ENCODE measurements at places on chromosomes 11 and 22.

GRCh38 chr22:41976070-41976901 lies 7.0 kb downstream of the SEPTIN3 start:
- DNase-seq = peak; percentile 79

GRCh38 chr11:108975641-108976071 lies 310.8 kb downstream of the DDX10 start:
- no peak for DNase-seq

DNA sequence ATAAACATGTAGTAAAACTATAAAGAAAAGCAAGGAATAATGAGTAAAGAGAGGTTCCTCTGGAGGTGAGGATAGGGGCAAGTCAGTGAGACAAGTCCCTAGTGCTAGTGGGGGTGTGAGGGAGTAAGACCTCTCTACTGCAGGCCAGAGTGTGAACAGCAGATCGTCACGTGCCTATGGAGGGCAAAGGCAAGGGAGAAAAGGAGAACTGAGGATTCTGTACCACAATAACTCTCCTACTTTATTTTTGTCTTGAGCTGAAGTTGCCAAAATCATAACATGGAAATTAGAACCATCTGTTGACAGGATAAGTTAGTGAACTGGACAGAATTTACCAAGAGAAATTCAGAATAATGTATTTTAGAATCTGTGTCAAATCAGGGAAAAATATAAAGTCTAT lies 77.6 kb downstream of the ENTHD1 start:
- DNase-seq = no peak

GRCh38 chr11:5335170-5335569 lies 8.2 kb downstream of the OR51B5 start:
- no peak for DNase-seq

DNA sequence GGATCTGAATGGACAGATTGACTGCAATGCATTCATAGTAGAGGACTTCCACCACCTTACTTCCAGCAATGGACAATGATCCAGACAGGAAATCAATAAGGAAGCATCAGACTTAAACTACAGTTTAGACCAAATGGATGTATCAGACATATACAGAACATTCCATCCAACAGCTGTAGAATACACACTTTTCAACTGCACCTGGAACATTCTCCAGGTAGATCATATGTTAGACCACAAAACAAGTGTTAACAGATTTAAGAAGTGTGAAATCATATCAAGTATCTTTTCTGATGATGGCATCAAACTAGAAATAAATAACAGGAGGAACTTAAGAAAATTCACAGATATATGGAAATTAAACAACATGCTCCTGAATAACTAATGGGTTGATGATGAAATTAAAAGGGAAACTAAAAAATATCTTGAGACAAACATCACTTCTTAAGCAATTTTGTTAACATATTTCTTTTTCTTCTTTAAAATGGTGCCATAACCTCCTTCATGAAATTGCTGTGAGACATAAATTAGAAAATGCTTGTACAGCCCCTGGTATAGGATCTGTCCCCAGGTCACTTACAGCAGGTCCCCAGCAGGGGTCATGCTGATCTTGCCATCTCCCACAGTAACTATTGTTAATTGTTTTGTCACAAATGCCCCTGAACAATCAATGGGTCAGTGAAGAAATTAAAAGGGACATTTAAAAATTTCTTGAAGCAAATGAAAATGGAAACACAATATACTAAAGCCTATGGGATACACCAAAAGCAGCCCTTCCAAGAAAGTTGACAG lies 100.0 kb upstream of the OR4B1 start:
- no peak for DNase-seq

DNA sequence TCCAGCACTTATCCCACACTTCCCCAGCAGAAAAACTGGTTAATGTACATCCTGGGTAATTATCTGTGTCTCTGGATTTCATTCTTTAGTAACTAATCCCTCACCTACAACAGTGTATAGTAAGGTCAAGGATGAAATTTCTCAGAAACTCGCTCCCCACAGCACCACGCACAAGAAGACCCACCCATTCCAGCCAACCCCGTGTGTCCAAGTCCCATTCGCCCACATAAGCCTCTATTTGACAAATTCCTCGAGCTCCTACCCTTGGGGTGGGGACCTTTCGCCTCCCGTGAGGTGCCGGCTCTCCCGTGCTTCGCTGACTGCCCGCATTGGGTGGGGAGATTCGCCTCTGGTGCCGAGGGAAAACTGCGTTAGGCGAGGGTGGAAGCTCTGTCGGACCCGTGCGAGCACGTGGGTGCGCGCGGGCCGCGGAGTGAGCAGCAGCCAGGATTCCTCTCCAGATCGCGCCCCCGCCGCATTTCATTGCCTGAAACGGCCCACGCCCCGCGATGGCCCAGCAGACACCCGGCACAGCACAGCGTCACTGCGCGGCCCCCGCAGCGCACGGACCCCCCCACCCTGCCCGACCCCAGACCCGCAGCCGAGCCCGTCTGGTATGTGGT lies 866 bp downstream of the EXPH5 start:
- peak; percentile 56 for DNase-seq

DNA sequence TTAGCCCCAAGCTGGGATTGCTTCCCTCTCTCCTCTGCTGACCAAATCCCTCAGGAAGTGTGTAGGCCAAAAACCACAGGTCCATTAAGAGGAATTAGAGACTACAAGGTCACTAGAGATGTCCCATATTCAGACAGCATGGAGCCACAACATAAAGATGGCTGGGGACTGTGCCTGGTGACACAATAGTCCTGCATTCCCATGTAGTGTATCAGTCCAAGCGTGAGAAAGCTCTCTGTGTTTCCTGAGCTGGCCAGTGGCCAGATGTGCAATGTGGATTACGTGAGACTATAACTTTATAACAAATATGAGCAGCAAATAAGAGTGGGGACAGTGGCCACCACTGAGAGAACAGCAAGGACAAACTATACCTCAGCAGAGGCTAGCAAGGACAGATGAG lies 7.6 kb upstream of the MS4A10 start:
- no peak for DNase-seq

- no peak for DNase-seq
These were observed 94.2 kb downstream of the ABTB2 start for GRCh38 chr11:34263441-34264091.

DNA sequence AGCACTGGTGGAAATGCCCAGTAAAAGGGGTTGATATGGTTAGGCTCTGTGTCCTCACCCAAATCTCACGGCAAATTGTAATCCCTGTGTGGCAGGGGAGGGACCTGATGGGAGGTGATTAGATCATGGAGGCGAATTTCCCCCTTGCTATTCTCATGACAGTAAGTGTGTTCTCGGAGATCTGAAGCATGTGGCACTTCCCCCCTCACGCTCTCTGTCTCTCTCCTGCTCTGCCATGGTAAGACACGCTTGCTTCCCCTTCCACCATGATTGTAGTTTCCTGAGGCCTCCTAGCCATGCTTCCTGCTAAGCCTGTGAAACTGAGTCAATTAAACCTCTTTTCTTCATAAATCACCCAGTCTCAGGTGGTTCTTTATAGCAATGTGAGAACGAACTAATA lies 37.4 kb downstream of the PACSIN2 start:
- no peak for DNase-seq

DNA sequence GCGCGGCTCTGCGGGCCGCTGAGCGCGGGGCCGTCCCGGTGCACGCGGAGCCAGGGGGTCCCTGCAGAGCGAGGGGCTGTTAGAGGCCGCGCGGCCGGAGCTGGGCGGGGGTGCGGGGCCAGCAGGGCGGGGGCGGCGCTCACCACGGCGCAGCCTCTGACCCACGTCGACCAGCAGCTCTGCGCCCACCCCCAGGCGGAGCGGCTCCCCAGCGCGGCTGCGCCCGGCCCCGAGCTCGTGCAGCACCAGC lies 385 bp upstream of the SCO2 start:
- DNase-seq = no peak

GRCh38 chr11:15590132-15590531 lies 475.4 kb downstream of the INSC start:
- DNase-seq = no peak

GRCh38 chr11:15473954-15474837 lies 359.5 kb downstream of the INSC start:
- DNase-seq = no peak

- DNase-seq = no peak
These were observed 9.5 kb upstream of the LINC01488 start for GRCh38 chr11:69471729-69472540.

DNA sequence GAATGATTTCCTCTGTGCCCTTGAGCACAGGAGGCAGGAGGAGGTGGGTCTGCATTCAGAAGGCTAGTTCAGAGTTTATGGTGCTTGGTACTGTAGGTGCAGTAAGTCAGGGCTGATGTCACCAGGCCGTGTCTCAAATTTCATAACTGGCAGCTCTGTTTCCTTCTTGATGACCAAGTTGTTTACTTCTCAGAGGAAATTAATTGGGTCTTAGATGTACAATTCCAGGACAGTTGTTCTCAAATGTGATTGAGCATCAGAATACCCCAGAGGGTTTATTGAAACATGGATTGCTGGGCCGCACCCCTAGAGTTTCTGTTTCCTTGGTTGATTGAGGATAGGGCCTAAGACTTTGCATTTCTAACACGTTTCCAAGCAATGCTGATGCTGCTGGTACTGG lies 6.2 kb downstream of the AMOTL1 start:
- no peak for DNase-seq

DNA sequence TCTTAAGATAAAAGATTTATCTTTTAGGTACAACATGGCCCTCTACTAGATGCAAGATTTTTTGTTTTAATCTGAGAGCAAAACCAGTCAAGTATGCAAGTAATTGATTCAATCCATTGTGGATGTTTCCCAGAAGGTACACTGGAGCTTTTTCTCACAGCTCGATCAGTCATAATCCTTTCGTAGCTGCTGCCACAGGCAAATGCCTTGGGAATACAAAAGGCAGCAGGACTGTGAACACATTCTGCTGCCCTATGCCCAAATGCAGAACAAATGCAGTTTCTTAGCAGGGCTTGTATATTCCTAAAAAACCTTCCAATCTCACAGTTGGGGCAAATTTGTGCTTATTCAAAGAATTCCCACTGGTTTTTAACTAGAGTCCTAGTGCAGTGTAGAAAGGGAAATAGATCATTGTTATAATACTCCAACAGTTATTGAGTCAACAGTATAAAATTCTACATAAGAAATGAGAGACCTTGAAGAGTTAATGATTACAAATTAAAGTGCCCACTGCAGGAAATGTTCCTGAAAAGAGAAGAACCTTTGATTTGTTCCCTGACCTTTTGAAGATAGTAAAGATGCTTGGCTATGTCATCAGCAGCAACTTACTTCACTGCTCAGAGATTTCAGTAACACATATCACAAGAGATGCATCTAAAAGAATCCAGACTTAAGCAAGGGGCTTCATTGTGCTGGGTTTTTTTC lies 14.1 kb downstream of the LPXN start:
- no peak for DNase-seq

DNA sequence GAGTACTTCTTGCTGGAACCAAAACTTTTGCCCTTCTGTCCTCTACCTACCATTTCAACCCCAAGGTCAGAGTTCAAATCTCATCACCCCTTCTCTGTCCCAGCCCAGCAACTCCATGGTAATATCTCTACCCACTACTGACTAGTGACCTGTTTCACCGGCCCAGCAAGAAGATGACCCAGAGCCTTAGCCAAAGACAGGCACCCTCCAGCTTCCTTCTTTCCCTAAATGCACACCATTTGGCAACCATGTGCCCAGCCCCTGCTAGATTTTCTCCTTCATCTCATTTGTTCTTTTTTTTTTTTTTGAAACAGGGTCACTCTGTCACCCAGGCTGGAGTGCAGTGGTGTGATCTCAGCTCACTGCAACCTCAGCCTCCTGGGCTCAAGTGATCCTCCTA lies 14.9 kb downstream of the ARAP1 start:
- no peak for DNase-seq

DNA sequence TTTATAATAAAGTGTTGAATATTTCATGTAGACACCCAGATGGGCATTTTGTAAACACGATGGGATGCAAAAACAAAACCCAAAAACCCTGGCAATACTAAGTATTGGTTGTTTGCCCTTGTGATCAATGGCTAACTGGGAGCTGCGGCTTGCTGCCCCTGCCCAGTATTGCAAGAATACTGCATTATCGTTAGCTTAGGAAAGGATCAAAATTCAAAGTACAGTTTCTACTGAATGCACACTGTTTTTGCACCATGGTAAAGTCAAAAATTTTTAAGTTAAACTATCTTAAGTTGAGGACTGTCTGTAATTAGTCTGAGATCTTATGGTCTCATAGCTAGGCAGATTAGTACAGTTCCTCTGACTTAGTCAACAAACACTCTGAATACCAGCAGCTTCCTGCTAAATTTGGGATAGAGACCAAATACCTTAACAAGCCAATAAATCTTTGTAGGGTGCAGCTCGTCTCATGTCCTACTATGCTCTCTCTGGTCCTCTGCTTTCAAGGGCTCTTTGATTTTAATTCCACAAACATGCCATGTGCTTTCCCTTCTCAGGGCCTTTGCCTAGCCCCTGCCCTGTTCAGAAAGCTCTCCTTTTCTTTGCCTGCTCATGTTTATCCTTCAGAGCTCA lies 4.0 kb downstream of the CCDC90B start:
- no peak for DNase-seq

DNA sequence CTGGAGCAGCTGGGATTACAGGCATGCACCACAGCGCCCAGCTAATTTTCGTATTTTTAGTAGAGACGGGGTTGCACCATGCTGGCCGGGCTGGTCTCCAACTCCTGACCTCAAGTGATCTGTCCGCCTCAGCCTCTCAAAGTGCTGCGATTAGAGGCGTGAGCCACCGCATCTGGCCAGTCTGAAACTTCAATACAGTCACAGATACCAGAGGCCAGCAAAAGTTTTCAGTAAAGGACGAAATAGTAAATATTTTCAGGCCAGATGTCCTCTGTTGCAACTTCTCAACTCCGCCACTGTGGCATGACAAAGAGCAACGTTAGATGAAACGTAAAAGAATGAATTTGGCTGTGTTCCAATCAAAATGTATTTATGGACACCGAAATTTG lies 403.6 kb downstream of the MN1 start:
- DNase-seq = no peak

GRCh38 chr11:115965767-115966504 lies 461.7 kb upstream of the CADM1 start:
- DNase-seq = no peak

GRCh38 chr22:37371911-37372310 lies 55.4 kb downstream of the ELFN2 start:
- no peak for DNase-seq

DNA sequence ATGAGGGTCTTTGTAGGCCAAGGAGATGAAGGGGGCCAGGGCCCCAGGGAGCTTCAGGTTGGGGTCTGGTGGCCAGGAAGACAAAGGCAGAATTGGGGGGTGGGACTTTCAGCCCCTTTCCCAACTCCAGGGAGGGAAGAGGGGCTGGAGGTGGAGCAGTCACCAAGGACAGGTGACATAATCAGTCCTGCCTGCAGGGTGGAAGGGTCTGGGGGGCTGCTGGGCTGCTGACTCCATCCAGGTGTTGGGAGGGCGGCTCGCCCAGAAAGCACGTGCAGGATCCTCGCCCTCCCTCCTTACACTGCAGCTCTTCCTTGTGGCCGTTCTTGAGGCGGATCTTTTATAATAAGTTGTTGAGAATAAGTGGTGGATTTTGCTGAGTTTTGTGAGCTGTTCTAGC lies 1491.1 kb downstream of the TBC1D22A start:
- DNase-seq = no peak

GRCh38 chr11:70721006-70721405 lies 322.7 kb downstream of the CTTN start:
- no peak for DNase-seq
